ENCODE measurements at places on chromosomes 5 and 9.

DNA sequence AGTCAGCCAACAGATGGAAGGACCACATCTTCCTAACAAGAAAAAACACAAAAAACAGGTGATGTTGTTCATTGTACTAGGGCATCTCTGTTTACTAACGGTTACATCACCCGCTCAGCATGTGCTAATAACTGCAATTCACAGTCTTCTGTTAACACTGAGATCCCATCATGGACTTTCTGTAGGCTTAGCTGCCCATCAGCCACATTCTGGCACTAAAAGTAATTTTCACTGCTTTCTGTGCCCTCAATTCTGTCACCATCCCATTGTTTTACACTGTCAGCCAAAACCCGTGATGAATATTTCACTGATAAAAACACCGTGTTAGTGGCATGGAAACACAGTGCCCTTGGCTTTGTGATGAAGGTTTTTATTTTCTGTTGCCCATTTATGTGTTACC, 64.6 kb downstream of the CAST start:
- H3K36me3 ChIP-seq: peaks cover 55% of the 10 kb centered on the region
- H3K27me3 ChIP-seq: no peaks in the 10 kb centered on the region
- H3K4me1 ChIP-seq: peaks cover 9% of the 10 kb centered on the region
- H3K4me3 ChIP-seq: no peak overlapping the region

DNA sequence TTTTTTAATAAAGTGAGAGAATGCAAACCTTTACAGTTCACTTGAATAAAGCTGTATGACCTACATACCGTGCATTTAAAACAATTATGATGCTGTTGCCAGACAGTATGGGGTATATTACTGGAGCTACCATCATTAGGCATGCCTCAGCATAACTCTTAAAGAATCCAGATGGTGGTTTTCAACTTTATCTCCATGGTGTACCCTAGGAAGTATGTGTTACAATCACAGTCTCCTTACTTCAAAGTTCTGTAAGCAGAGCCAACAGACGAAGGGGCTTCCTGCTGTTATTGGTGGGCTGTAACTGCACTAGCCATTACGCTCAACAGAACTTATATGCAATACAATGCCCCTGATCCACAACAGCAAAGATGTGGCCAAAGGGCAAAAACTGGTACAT, 803.3 kb downstream of the DTWD2 start:
- H3K27ac ChIP-seq: no peak overlapping the region
- no peaks in the 10 kb centered on the region for H3K36me3 ChIP-seq
- no peaks in the 10 kb centered on the region for H3K27me3 ChIP-seq
- no peaks in the 10 kb centered on the region for H3K4me1 ChIP-seq

DNA sequence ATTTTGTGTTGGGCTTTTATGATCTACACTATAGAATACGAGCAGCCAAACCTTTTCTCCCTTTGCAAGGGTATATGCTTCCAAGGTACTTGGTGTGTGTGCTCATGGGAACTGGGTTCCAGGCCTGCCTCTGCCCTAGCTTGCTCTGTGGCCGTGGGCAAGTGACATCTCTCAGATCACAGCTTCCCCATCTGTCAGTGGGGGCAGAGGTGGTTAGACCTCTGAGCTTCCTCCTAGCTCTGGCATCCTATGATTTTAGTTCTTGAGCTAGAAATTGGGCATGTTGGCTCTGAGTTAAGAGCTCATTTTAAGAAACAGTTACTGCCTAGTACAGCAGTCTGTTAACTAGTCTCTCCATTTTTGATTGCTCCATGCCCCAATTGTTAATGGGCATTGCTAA, 12.5 kb upstream of the CCNJL start:
- H3K36me3 ChIP-seq: no peaks in the 10 kb centered on the region
- H3K4me3 ChIP-seq: no peak overlapping the region
- H3K4me1 ChIP-seq: no peaks in the 10 kb centered on the region
- no peak overlapping the region for H3K27ac ChIP-seq
- no peaks in the 10 kb centered on the region for H3K27me3 ChIP-seq

DNA sequence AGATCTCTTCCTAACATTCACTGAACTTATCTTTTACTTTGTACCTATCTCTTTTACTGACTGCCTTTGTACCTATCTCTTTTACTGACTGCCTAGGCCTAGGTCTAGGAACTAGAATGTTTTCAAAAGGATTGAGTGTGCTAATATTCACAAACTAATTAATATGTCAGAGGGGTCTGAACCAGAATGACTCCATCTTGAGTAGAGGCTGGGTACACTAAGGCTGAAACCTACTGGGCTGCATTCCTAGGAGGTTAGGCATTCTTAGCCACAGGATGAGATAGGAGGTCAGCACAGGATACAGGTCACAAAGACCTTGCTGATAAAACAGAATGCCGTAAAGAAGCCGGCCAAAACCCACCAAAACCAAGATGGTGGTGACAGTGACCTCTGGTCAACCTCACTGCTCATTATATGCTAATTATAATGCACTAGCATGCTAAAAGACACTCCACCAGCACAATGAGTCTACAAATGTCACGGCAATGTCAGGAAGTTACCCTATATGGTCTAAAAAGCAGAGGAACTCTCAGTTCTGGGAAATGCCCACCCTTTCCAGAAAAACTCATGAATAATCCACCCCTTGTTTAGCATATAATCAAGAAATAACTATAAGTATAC, 2.5 kb upstream of the RHOBTB3 start:
- H3K36me3 ChIP-seq: no peaks in the 10 kb centered on the region
- no peaks in the 10 kb centered on the region for H3K27me3 ChIP-seq
- peak overlapping the region; percentile 56 for H3K27ac ChIP-seq
- no peak overlapping the region for H3K4me3 ChIP-seq
- peaks cover 15% of the 10 kb centered on the region for H3K4me1 ChIP-seq

- no peaks in the 10 kb centered on the region for H3K4me1 ChIP-seq
- no peaks in the 10 kb centered on the region for H3K36me3 ChIP-seq
- no peaks in the 10 kb centered on the region for H3K27me3 ChIP-seq
- no peak overlapping the region for H3K27ac ChIP-seq
- DNase-seq: no peak
- H3K4me3 ChIP-seq: no peak overlapping the region
Measured at GRCh38 chr9:130303613-130304055, 38.1 kb downstream of the HMCN2 start.
